ENCODE measurements at places on chromosomes 5 and 9.

- DNase-seq = peak; percentile 13
Measured at GRCh38 chr5:54944364-54944763, 41.0 kb downstream of the ESM1 start.

DNA sequence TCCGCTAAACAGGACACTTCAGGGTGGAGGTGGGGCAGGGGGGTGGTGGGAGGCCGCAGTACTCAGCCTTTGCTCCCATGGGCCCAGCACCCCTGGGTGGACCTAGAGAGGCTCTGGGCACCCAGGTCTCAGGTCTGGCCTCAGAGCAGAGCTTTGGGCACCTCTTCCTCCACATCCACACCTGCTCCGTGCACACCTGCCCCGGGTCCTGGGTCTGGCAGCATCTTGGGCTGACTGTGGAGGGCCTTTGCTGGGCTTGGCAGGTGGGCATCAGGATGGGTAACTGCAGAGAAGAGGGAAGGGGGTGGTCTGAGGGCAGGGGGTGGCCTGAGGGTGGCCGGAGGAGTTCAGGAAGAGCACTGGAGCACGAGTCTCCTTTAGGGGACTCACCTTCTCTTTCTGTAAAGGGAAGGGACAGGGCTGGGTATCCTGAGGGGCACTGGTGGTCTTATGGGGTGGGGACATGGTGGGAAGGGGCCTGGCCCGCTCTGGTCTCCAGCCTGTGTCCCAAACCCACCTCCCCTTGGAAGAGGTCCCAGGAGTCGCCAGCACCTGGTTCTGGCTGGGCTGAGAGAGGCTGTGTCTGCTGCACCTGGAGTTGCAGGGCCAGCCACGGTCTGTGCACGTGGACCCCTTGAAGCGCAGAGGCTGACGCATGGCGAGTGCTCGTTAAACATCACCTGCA is 106.7 kb upstream of the IER5L start:
- DNase-seq = no peak

DNA sequence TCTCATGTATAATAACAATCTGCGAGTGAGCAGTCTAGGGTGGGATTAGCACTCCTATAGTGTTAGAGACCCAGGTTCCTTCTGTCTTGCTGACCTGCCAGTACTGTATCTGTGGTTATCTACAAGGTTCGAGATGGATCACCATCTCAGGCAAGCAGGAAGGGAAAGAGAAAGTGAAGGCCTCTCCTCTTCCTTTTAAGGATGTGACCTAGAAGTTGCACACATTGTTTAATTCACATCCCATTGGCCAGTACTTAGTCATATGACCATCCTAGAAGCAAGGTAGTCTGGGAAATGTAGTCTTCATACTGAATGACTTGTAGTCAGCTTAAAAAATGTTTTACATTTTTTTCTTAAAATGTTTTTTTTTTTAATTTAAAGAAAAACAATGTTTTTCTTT is 168.6 kb downstream of the CARTPT start:
- peak; percentile 62 for DNase-seq

GRCh38 chr5:32981061-32981460 is 269.9 kb downstream of the NPR3 start:
- DNase-seq = no peak

DNA sequence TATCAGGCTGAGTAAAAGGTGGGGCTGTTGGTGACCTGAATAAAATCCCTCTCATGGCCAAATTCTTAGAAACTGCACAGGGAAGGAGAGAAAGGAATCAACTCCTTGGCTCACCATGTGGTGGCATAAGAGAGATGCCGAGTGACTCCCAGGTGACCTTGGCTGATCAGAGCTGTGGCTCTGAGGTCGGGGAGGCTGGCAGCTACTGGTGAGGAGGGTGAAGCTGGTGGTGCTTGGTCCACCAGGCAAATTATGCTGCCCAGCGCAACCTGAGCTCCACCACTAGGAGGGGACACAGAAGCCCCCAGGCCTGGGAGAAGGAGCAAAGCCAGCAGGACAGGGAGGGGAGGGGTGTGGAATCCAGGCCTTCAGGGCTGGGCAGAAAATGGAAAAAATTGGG is 111.2 kb upstream of the IL12B start:
- peak; percentile 16 for DNase-seq

DNA sequence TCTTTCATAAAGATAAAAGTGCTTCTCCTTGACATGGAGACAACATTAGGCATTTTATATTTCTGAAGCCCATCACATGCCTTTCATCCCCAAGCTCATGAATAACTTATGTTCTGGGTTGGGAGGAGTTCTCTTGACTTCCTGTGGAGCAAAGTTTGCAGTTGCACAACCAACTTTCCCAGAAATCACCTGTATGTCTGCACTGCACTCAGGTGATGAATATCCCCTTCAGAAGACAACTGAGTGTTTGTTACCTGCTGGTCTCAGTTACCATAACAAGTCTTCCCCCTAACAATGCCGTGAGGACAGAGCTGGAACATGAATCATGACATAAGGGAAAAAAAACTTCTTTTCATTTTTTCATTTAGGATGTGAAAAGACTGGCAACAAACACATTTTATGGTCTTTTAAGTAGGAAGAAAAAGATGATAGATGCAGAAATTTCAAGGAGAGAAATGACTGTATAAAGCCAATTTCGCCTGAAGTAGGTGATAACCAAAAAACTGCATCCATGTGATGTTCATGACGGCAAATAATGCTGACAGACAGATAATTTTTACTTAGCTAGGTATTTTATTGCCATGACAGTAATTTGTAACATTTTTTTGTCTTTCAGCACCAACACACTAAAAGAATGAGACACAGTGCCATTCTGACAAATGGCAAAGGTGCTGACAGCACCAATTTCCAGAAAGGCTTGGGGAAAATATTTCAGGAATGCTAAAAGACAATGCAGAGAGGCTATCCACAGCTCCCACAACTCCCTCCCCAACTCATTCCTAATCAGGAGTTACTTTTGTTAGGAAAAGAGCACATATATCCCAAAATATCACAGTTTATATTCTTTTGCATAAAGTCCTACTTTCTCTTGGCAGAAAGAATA is 656.3 kb downstream of the PRELID2 start:
- no peak for DNase-seq

GRCh38 chr9:13179257-13179656 is 100.2 kb downstream of the MPDZ start:
- no peak for DNase-seq

GRCh38 chr9:97873425-97873824 is 20.4 kb downstream of the FOXE1 start:
- DNase-seq = no peak

DNA sequence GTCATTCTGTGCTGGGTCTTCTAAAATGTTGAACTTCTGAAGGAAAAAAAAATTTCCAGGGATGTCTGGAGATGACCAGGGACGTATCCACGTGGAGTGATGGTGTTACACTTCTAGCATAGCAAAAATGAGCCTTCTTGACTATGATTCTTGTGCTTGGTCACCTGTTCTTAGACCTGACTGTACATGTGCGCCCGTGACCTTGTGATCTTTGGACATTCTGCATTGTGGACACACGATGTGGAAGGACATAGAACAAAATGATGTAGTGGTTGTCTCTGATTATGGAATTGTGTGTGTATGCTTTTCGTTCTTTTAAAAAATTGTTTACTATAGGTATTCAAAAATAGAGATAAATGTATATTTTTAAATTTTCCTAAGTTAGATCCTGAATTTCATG is 61.0 kb downstream of the SNX30 start:
- DNase-seq = no peak

GRCh38 chr9:70406434-70406862 is 8.0 kb downstream of the KLF9 start:
- DNase-seq = peak; percentile 75

DNA sequence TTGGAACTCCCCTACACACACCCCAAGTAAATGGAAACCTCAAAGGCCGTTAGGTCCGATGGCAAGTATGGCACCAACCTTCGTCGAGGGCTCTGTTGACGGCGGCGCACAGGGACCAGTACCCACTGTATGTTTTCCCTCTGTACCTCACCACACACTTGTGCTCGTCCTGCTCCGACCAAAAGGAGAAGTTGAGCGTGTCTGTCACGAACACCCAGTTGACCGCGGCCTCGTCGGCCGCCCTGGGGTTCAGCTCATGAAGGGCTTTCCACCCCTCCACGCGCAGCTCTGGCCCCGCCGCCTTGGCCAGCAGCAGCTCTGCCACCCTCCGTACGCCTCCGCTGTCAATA is 24.0 kb downstream of the HNRNPK start:
- no peak for DNase-seq

DNA sequence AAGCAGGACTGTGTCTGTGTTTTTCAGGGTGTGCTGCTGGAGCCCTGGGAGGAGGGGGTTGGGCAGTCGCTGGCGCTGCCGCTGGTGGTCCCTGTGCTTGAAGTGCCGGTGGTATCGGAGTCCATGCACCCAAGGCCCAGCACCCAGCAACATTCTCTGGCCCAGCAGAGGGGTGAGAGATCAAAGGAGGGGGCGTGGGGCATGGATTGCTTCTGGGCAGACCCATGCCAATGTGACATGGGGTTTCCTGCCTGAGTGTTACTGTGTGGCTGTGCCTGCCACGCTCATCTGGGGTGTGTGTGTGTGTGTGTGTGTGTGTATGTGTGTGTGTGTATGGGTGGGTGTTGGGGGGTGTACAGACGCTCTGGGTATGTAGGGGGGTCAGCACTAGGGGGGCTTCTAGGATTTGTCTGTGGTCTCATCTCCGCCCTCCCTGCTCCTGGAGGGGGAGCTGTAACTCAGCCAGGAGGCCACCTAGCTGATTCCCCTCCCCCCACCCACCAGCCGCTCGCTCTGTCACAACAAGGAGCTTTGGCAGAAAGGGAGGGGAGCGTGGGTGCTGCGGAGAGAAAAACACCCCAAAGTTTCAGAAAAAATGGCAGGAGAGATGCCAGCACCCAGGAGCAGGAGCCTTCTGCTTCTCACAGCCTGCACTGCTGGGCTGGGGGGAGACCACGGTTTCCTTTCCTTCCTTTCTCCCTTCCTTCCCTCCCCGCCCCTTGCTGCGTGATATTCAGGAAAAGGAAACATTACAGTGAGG is 35.9 kb upstream of the HSPA9 start:
- peak; percentile 50 for DNase-seq

DNA sequence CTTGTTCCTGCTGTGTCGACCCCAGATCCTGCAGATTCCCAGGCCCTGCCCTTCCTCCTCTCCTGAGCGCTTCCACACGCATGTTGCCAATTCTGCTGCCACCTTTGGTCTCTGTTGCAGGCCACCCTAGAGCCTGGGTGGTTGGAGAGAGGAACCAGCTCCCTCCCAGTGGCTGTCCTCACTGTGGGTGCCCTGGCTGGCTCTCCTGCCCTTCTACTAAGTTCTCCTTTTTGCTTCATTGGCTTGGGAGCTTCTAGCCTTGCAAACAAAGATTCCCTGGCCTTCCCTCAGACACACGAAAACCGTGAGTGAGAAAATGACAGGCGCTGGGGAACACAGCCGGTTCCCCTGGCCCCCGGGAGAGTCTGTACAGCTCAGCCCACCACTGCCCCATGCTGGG is 14.2 kb upstream of the NCS1 start:
- no peak for DNase-seq

DNA sequence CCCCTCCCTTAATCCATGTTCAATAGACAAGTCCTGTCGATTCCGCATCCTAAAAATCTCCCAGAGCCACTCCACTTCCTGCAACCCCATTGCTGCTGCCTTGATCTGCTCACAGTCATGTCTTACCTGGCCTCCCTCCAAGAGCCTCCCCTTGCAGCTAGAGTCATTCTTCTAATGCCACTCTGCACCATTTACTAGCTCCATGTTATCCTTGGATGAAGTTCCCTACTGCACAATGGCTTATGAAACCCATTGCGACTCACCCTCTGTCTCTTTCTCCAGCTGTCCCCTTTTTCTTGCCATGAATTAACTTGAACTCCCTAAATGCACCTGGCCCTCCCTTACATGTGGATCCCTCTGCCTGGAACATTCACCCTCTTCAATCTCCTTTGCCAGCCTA is 39.5 kb downstream of the MEGF10 start:
- no peak for DNase-seq

- no peak for DNase-seq
Measured at GRCh38 chr9:134317790-134318414, 8.4 kb upstream of the RXRA start.

GRCh38 chr9:110894731-110895130 is 143.5 kb downstream of the LPAR1 start:
- DNase-seq = no peak

DNA sequence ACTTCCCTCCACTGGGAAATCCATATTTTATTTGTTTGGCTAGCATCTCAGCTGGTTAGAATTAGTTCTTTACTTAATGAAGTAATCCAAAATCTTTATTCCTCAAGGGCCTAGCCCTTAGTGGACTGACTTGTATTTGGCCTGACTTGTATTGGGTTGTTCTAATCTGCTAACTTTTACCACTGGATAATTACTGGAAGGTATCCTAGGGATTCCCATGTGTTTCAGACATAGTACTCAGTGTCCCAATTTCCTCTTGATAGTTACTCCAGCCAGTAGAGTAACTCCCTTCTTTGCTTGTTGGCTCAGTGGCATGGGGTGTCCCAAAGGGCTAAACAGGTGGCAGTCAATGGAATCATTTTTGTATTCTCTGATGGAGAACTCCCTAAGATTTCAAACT is 156.0 kb downstream of the DCP2 start:
- no peak for DNase-seq

GRCh38 chr5:10457682-10458574 is 16.2 kb downstream of the ROPN1L start:
- no peak for DNase-seq
